Activated T-cell treated with anti-CD3 and anti-CD28 coated beads for 48 hours (primary cell): ENCODE measurements at places on chromosomes 11 and 22.

DNA sequence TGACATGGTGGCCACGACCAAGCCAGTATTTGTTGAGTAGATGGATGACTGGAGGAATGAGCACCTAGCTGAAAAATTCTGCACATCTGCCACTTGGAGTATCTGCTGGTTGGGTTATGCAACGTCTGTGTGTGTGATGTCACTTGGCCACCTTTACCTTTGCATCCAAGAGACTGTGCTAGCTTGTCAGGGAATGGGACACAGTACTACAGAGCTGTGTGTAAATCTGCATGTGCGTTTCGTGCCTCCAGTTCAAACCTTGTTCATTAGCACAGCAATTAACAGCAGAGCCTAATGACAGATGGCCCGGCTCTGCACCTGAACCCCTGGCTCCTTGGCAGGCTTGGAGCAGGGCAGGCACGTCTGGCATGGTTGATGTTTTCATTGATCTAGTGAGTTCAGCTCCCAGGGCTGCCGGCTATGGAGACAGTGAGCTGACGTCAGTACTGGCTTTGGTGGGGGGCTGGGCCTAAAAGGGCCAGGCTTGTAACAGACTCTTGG, 188.4 kb upstream of the NAV2 start:
- no peak for DNase-seq

GRCh38 chr22:31497148-31497938, 1.0 kb downstream of the SFI1 start:
- DNase-seq, result no peak

- DNase-seq, result no peak
These were observed 144.0 kb downstream of the CRYBB2 start for GRCh38 chr22:25363474-25363873.

DNA sequence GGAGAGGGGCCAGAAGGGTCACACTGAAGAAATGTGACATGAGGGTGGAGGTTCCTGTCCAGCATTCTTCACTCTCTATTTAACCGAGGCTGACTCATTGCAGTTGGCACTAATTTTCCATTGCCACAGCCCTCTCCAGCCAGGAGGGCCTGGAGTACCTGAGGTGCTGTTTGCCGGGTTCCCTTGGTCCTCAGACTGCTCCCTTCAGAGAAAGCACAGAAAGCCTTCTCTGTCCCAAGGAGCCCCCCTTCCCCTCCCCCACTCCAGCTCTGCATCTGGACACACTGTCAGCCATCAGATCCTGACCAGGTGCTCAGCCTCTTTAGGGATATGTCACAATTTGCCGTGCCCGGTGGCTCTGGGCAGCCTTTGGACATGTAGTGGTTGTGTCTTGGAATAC, 3.2 kb upstream of the C11orf91 start:
- DNase-seq, result no peak

- no peak for DNase-seq
These were observed 107.7 kb upstream of the POU2AF2 start for GRCh38 chr11:111137846-111138245.

DNA sequence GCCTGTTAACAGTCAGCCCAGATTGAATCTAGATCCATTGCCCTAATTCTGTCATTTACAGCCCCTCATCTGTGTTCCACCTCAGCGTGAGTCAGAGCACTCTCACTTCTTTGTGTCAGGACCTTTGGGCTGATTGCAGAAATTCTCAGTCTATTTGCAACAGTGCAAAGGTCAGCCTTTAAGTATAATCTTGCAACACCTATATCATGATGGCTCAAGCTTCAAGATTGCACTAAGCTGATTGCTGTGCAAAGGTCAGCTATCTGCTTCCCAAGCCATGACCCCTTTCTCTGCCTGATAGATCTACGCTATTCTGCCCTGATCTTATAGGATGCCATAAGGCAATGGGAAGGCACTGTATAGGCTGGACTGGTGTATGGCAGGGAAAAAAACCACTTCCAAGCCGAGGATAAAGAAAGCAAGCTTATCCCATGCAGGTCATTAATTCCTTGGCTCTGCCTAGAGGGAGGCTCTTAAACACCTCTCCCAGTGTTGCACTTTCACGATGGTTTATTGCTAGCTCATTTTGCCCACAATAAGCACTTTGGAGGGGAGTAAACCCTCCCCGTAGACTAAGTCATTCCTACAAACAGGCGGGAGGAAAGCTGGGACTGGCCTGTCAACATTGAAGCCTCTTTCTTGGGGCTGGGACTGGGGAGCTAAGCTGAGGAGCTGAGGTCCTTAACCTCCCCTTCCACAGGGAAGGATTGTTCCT, 100.6 kb downstream of the RRAS2 start:
- DNase-seq, result no peak

DNA sequence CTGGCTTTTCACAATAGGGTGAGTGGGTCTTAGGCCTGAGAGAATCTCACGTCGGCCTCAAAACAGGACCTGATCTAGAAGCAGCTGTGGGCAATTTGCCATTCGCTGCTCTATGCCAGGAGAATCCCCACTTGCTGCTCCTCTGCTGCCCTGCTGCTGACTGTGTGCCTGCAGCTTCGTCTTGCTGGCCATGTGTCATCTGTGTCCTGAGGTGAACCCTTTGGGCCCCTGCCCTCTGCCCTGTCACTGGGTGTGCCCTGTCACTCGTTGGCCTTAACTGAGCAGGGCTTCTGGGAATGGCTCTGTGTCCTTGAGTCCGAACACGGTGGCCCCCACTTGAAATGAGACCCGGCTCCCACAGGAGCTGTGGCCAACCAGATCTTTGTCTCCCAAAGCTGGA, 6.2 kb downstream of the NAA40 start:
- no peak for DNase-seq

- DNase-seq, result no peak
These were observed 77.1 kb upstream of the CD82 start for GRCh38 chr11:44488165-44488965.

DNA sequence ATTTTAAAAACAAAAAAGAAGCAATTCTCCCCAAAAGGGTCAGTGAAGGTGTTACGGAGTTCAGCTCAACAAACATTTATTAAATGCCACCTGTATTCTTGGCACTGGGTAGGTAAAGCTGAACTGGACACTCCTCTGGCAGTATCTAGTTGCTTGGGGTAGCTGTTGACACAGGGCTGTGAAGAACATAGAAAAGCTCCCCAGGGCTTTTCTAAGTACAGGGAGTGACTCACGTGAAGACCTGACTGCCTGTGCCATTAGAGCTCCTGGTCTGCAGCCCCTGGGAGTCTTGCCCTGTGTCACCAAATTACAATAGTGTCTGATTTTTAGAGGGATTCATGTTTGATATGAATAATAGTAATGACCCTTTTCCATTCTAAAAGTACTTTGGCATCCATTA, 43.6 kb downstream of the COA4 start:
- no peak for DNase-seq

- DNase-seq, result no peak
These were observed 2.9 kb downstream of the POU2AF3 start for GRCh38 chr11:111301004-111301841.

GRCh38 chr11:37390576-37391083, 792.6 kb upstream of the RAG2 start:
- no peak for DNase-seq

GRCh38 chr11:1075341-1075911, 752 bp downstream of the MUC2 start:
- no peak for DNase-seq

DNA sequence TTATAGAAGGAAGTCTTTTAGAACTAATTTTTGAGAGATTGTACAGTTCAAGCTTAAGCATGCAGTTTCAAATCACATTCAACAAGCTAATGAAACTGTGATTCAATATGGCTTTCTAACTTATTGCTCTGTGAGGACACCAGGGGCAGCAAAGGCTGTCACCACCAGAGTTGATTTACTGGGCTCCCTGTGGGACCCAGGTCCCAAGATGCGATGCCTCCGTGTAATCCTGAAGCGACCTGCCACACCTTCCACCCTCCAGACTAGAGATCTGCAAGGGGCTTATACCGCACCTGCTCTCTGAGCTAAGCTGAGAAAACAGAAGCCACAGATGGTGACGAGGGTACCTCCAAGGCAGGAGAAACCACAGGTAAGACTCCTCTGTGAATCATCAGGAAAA, 918 bp upstream of the OR51Q1 start:
- DNase-seq, result no peak

DNA sequence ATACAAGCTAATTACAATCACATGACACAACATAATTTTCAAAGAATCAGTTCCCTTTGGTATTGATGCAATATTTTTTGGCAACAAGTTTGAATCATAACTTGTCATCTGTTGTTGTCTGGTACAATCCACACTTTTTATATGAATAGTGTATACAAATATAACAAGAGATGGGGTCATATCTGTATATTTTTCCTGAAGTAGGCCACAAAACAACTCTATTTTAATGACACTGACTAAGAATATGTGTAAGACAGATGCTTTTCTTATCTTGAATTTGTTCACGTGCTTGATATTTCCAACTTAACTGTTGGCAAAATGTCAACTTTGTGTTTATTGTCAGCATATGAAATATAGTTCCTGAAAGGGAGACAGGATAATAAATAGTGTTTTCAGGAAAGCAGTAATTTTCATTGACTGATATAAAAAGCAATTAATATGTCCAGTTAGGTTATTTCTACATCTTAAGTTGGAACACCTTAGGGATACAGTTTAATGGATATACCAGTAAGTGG, 27.9 kb downstream of the NOX4 start:
- DNase-seq, result no peak

GRCh38 chr11:129657866-129658525, 157.7 kb upstream of the TMEM45B start:
- DNase-seq, result no peak

DNA sequence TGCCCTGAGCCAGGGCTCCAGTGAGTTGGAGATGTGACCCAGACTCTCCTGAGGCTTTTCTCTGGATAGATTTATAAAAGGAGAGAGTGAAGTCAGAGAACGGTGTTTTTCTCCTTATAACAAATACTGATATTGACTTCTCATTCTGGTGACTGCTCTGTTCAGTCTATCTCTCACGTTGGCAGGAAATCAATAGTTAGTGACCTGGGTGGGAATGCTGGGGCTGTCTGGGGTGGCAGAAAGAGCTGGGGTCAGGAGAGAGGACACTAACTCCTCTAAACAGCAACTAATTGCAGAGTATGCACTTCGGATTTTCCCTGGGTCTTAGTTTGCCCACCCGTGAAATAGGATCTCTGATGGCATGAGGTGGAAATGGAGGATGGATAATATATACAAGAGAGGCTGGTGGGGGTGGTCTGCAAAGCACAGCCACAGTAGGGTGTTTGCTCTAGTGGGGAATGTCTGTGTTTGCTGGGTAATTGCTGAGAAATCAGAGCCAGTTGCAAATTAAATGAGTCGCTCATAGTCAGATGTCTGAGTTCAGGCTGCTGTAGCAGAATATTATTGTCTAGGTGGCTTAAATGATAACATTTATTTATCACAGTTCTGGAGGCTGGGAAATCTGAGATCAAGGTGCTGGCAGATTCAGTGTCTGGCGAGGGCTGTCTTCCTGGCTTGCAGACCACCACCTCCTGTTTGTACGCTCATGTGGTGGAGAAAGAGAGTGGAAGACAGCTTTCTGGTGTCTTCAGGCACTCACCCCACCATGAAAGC, 167.8 kb downstream of the MYO18B start:
- DNase-seq, result no peak

- DNase-seq, result no peak
These were observed 40.9 kb upstream of the BIRC3 start for GRCh38 chr11:102276362-102276761.

GRCh38 chr11:131246663-131247062, 123.8 kb upstream of the NTM start:
- no peak for DNase-seq

GRCh38 chr11:119764108-119764868, 35.3 kb upstream of the NECTIN1 start:
- no peak for DNase-seq

GRCh38 chr22:47173535-47174021, 411.1 kb downstream of the TBC1D22A start:
- no peak for DNase-seq

GRCh38 chr11:17649696-17650095, 69.7 kb upstream of the MYOD1 start:
- DNase-seq, result no peak

DNA sequence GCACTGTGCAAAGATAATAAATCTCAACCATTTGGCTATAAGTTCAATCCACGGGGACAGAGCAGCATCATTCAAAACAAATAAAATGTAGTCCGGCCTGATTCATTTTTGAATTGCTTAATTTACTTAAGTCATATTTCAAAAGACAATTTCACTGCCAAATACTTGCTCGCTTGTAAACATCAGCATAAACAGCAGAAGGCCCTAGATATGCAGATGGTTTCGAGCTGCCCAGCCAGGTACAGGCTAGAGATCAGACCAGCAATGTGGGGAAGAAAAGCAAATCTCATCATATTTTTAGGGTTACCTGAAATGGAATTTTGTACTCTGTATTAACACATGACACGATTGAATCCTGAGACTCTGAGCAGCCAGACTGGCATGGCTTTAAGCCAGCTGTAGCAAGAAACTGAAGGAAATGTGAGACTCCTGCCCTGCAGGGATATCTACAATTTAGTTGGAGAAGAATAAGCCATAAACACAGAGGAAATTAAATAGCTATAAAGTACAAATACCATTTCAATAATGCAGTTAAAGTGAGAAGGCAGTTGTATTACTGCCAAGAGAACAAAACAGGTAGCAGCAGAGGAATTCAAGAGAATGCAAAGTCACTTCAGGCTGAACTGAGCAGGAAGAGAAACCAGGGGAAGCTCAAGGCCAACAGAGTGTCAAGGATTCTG, 440.3 kb downstream of the ETS1 start:
- DNase-seq, result no peak

DNA sequence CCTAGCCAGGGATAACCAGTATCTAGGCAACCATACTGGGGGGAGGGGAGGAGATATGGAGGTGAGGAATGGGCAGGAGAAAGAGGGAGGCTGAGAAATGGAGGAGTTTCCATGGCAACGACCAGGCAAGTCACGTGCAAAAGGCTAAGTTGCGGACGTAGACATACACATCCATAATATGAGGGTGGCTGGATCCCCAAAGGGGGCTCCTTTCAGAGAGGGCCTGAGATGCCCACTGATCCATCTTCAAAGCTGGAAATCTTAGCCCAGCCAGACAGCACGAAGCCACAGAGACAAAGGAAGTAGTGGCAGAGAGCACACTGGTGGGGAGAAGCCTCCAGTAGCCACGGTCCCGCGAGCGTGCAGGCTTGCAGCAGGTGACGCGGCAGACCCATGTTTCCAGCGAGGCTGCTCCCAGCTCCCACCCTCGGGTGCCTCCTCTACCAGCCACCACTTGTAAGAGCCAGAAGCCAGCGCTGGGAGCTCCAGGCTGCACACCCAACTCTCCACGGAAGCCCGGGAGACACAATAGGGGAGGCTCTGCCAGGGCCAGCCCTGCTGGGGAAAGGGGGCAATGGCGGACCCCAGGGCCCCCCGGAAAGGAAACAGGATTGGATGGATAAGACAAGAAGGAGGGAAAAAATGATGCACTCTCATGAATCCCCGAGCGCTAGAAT, 938 bp downstream of the FXYD6 start:
- no peak for DNase-seq

GRCh38 chr11:132901638-132902471, 630.4 kb downstream of the OPCML start:
- no peak for DNase-seq

GRCh38 chr11:68064926-68065325, 26.1 kb downstream of the TCIRG1 start:
- no peak for DNase-seq
